Activated CD4-positive, alpha-beta T cell treated with anti-CD3 and anti-CD28 coated beads for 36 hours (primary cell): ENCODE measurements at places on chromosomes 1 and 21. TPM values are rescaled to one million over a fixed set of nuclear protein-coding genes. Genes with fewer than 3 reads are reported as not detected.

GRCh38 chr1:159803956-159804689 lies 2.0 kb downstream of the FCRL6 start:
- DNase-seq, result no peak
- H3K27ac ChIP-seq, result no peak overlapping the region
- no peaks in the 10 kb centered on the region for H3K27me3 ChIP-seq
- H3K4me3 ChIP-seq, result no peak overlapping the region
- no peaks in the 10 kb centered on the region for H3K36me3 ChIP-seq

DNA sequence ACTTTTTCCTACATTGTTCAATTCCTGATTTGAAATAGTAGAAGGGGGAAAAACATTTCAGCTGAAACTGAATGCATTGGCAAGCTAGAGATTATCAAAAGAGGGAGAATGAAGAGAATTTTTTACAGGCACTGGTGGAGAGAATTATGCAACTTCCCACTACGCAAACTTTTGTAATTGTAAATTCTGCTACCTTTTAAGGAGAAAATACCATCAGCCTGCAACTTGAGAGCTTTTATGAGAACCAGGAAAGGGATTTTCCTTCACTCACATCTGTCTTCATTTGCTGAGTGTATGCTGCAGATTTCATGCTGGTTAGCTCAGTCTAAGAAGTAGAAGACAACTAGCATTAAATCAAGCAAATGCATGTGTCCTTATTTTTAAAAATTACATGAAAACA lies 43.7 kb downstream of the ADAMTS1 start:
- DNase-seq, result no peak
- H3K27me3 ChIP-seq, result peaks cover 1% of the 10 kb centered on the region
- no peaks in the 10 kb centered on the region for H3K4me1 ChIP-seq
- no peaks in the 10 kb centered on the region for H3K36me3 ChIP-seq
- no peak overlapping the region for H3K4me3 ChIP-seq
- no peak overlapping the region for H3K27ac ChIP-seq

The PTPRF gene
- total RNA-seq, result 6.8 TPM

The DISP3 gene
- 0.55 TPM for total RNA-seq

The PRRX1 gene
- not detected for total RNA-seq

The OR2L5 gene
- not detected for total RNA-seq

DNA sequence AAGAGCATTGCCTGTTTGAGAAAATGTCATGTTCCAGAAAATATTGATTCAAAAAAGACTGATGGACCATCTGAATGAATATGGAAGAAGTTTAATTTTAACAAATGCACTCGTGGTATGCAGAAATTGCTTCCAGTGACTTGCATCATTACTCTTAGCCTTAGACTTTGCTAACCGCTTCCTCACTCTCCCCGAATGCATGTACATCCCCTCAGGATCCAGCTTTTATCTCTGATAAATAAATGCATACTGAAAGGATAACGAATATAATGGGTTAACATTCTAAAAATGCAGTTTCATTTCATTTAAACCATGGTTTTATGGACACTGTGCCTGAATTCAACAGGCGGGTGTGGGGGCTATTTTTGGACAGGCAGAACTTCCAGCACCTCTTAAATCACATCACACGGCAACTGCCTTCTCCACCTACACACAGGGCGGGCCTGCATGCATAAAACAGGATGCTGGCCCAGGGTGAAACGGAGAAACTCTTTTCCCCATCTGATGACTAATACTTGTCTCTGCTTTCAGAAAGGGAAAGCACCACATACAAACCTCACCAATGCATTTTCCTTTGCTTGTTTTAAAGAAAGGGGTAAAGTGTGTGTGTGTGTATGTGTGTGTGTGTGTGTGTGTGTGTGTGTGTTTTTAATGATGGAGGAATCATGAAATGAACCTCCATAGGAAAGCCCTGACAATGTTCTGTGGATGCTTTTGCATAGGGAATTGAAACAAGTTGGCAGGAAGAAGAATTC lies 48.7 kb downstream of the SPAG17 start:
- no peak overlapping the region for H3K27ac ChIP-seq
- no peak overlapping the region for H3K4me3 ChIP-seq
- H3K4me1 ChIP-seq, result peaks cover 9% of the 10 kb centered on the region

DNA sequence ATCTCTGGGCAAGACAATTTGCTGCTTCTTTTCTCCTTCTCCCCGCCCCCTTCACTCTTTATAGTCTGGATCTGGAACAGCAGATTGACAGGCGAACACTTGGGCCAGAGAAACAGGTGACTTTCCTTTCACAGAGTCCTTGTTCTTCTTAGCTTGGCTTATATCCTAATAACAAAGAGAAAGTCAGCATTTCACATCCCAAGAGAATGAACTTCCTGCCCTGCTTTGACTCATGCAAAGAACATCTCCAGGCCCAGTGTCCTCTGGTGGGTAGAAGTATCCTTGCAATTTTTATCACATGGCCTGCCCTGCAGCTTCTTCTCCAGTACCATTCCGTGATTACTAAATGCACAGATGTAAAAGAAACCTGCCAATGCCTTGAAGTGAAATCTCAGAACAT lies 764.4 kb downstream of the ADGRL2 start:
- no peaks in the 10 kb centered on the region for H3K4me1 ChIP-seq
- no peak overlapping the region for H3K4me3 ChIP-seq
- DNase-seq, result no peak
- H3K36me3 ChIP-seq, result no peaks in the 10 kb centered on the region
- no peaks in the 10 kb centered on the region for H3K27me3 ChIP-seq

- no peaks in the 10 kb centered on the region for H3K36me3 ChIP-seq
- no peaks in the 10 kb centered on the region for H3K27me3 ChIP-seq
- H3K4me3 ChIP-seq, result no peak overlapping the region
- DNase-seq, result no peak
Observed at GRCh38 chr1:185479796-185480195, 162.8 kb upstream of the IVNS1ABP start.

The MRPS21 gene
- total RNA-seq, result 111 TPM

DNA sequence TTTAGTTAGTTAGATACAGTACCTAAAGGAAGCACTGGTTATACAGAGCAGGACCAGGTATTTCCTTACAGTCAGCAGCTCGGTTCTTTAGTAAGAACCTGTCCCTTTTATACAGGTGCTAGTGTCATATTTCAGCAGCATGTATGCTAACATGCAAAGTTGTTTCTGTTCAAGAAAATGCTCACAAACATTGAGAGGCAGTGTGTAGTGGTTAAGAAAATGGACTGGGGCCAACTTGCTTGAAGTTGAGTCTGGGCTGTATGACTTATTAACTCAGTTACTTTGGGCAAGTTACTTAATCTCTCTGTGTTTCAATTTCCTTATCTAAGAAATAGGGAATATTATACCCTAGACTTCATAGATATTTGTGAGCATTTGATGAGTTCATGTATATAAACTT lies 31.1 kb downstream of the AK4 start:
- no peak overlapping the region for H3K27ac ChIP-seq
- H3K4me1 ChIP-seq, result no peaks in the 10 kb centered on the region
- H3K27me3 ChIP-seq, result no peaks in the 10 kb centered on the region
- no peaks in the 10 kb centered on the region for H3K36me3 ChIP-seq
- no peak overlapping the region for H3K4me3 ChIP-seq
- no peak for DNase-seq

GRCh38 chr1:222310836-222311235 lies 237.1 kb downstream of the HHIPL2 start:
- H3K36me3 ChIP-seq, result no peaks in the 10 kb centered on the region
- peaks cover 6% of the 10 kb centered on the region for H3K4me1 ChIP-seq
- H3K4me3 ChIP-seq, result no peak overlapping the region
- DNase-seq, result peak; percentile 26
